Esophagus mucosa (tissue), 1 donor: ENCODE measurements at places on chromosomes 2 and 18. TPM values are rescaled to one million over a fixed set of nuclear protein-coding genes. Genes with fewer than 3 reads are reported as not detected.
A peak's percentile ranks its signal among the peaks of the same experiment; 100 is the strongest.

ITM2C gene
- 7.3 TPM for total RNA-seq

GRCh38 chr2:96145848-96146152 is 560 bp upstream of the DUSP2 start:
- no peak for ATAC-seq

DNA sequence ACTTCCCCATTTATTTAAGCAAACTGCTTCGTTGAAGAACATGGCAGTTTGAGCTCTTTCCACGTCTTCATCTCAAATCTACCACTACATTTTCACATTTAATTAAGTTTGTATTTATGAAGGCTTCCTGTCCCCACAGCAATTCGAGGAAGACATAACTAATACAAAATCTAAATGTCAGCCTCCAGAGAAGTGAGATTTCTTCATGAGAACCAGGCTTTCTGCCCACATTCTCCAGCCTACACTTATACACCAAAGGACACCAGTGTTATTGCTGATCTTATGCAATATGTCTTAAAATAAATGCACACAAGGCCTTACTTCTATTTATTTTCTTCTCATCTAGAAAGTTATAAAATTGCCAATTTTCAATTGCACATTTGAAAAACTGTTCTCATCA is 1209.3 kb upstream of the FAM98A start:
- ATAC-seq, result no peak

- no peak for ATAC-seq
These were observed 48.6 kb downstream of the AOX1 start for GRCh38 chr2:200634231-200634964.

REG3G gene
- not detected for total RNA-seq

GRCh38 chr18:6646801-6647200 is 82.7 kb upstream of the ARHGAP28 start:
- no peak for ATAC-seq

DNA sequence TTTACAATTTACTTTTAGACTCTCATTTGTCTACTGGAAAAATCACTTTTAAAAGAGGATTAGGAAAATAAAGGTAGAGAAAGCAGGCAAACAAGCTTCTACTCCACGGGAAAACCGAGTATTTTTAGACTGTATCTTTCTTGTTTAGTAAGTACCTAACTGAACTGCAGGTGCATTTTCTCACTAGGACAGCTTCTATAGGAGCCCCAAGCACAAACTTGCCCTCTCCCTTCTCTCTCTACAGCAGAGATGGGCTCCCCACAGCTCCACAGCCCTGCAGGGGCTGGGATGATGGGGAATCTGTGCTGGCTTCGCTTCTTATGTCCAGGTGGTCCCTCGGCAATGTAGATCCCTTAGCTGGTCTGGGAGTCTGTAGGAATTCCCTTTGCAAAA is 16.2 kb downstream of the PSTPIP2 start:
- no peak for ATAC-seq

NT5DC4 gene
- total RNA-seq, result not detected

DNA sequence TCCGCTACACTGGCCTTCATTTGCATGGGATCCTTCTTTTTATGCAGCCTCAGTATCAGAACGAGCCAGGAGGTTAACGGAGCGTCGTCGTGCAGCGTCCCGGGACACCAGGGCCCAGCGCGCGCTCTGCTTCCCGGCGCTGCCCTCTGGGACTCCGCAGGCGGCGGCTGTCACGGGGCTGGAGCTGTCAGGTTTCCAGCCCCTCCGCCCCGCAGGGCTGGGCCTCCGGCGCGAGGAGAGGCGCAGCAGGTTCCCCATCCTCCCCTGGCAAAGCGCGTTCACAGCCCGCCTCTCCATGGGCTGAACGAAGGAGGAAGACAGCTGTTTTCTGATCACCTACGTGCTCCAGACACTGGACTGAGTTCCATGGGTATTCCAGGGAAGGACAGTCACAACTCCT is 12.5 kb upstream of the PAX8 start:
- no peak for ATAC-seq

- ATAC-seq, result no peak
These were observed 312.5 kb downstream of the RND3 start for GRCh38 chr2:150174971-150175421.

DNA sequence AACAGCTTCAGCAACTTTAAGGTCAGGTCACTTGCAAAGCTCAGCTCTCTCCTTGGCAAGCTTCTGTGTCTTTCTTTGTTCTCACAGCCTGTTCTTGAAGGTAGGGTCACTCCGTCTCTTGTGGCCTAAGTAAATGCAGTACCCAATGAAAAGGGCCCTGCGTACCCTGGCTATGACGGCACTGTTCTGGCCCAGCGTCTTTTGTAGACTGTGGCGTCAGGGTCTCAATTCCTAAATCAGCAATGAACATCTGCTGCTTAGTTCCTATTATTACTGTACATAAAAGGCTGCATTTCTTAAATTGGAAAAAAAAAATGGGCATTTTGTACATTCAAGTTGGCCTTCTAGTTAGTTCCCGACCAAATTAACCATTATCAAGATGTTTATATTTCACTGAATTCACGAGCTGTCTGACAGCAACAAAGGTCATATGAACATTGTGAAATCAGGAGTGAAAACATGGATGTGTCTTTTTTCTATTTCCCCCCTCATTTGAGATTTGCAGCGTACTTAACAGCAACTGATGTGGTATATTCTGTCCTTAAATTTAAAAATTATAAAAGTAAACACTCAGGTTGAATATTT is 17.0 kb upstream of the MTCL1 start:
- no peak for ATAC-seq

GRCh38 chr2:25497918-25498407 is 156.2 kb upstream of the DNMT3A start:
- no peak for ATAC-seq

SLC40A1 gene
- total RNA-seq, result 11.8 TPM

GRCh38 chr2:74763962-74764428 is 69.9 kb upstream of the HK2 start:
- no peak for ATAC-seq

RGPD3 gene
- 0.04 TPM for total RNA-seq

SKOR2 gene
- not detected for total RNA-seq

MMADHC gene
- 86.5 TPM for total RNA-seq

CCDC85A gene
- total RNA-seq, result 0.24 TPM

DNA sequence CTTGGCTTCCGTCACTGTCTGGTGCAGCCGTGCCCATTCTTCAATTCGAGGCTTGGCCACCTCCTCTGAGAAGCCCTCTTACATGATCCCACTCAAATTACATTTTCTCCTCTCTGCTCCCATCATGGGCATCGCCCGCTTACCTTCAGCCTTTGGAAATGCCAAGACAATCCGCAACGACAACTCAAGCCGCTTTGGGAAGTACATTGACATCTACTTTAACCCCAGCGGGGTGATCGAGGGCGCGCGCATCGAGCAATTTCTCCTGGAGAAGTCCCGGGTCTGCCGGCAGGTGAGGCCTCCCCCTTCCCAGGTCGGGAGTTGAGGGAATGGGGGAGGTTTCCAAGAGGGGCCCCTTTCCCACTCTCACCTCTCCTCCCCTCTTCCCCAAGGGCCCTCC is 38.3 kb downstream of the MYO7B start:
- ATAC-seq, result no peak

EFR3B gene
- 0.48 TPM for total RNA-seq

DNA sequence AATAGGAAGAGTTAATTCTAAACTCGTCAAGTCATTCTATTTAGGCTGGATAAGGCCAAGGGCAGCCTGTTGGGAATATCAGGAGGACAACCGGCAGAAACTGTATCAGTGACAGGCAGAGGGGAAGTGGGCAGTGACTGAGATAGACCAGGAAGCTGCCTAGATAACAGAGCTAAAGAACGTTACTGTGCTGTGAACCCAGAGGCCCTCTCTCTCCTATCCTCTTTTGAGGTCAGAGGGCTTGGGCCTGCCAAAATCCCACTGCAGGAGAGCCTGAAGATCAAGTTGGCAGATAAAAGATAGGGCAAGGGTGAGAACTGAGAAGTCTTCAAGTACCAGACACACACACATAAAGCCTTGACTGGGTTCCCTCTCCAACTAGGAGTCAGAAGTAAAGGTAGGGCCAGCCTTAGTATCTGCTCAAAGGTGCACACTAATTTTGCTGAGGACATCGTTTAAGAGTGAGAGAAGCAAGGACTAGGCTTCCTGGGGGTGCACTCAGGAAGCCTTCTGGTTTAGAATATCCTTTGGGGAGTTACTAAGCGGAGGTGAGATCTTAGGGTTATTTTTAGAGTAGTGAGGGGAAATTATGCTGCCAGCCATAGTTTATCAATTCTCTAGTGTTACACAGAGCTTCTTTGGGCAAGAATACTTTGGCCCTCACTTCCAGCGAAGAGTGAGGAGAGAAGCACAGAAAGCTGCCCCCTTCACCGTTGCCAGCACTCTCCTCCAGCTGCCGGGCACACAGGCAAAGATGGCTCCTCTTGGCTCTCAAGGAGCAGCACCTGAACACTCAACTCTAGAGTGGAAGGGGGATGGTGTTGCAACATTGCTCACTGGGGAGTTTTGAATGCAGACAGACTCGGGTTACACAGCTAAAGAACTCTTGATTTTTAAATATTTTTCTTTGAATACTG is 9.8 kb downstream of the CAVIN2 start:
- ATAC-seq, result no peak

DNA sequence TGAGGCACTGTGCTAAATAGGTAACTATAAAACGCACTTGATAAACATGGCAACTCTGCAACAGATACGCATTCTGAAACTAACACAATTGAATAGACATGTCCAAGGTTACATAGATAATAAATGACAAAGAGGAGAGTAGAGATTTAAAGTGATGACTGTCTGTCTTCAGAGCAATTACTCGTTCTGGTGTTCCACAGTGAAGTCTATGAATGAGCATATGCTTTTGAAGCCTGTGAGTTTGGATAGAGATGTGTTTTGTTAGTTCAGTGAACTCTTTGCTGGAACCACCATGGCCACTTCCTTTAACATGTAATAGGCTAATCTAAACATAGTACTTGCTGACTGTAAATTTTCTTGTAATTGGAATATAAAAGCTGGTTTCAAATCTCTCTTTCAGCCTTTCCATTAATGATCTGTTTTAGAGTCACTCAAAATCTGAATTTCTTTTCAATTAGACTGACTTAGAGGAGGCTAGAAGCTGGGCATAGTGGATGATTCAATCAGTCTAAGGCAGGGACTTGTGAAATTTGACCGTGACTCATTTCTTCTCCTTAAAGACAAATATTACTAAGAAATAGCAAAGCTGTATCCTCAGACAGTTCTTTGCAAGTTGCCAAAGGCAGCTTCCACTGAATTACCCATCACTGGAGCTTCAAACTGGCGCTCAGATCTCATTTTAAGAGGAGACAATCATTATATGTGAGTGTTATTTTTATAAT is 1130.1 kb upstream of the CELF4 start:
- peak; percentile 92 for ATAC-seq

DNA sequence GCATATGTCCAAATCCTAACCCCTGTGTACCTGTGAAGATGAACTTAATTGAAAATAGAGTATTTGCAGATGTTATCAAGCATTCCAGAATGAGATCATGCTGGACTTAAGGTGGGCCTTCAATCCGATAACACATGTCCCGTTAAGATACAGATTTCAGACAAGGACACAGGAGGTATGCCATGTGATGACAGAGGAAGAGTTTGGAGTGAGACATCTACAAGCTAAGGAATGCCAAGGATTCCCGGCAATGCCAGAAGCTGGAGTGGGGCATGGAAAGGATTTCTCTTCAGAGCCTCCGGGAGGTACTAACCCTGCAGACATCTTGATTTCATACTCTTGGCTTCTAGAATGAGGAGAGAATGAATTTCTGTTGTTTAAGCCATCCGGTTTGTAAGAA is 231.7 kb downstream of the ALK start:
- no peak for ATAC-seq

NEU4 gene
- not detected for total RNA-seq
